Neural crest cell (in vitro differentiated cells): ENCODE measurements at places on chromosomes 3 and 15.
A peak's percentile ranks its signal among the peaks of the same experiment; 100 is the strongest.

DNA sequence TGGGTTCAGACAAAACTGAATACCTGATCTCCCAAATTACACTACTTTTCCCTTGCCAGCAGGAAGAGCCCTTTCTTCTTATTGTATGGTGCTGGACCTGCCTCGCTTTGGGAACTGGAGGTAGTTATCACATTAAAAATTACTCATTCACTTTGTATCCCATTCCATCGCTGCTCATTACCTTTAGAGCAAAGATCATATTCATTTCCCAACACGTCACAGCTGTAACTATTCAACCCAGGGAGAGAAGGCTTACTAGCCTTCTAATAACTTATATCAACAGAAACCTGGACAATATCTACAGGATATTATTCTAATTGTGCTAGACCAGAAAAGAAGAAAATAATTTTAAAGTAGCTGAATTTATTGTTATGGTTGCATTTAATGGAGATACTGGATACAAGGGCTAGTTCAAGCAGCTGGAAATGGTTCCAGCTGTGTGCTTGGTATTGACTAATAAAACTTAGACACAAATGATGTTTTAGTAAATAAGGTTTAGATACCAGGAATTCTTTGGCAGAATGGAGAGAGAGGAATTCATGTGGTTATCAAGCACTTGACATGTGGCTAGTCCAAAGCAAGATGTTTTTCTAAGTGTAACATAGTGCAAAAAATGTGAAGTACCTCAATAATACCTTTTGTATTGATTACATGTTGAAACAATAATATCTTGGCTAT lies 656.3 kb downstream of the ROBO1 start:
- no peak for DNase-seq

- DNase-seq, result no peak
Observed at GRCh38 chr3:118267588-118267987, 767.1 kb downstream of the IGSF11 start.

- DNase-seq, result no peak
Observed at GRCh38 chr3:77186728-77187127, 146.8 kb downstream of the ROBO2 start.

DNA sequence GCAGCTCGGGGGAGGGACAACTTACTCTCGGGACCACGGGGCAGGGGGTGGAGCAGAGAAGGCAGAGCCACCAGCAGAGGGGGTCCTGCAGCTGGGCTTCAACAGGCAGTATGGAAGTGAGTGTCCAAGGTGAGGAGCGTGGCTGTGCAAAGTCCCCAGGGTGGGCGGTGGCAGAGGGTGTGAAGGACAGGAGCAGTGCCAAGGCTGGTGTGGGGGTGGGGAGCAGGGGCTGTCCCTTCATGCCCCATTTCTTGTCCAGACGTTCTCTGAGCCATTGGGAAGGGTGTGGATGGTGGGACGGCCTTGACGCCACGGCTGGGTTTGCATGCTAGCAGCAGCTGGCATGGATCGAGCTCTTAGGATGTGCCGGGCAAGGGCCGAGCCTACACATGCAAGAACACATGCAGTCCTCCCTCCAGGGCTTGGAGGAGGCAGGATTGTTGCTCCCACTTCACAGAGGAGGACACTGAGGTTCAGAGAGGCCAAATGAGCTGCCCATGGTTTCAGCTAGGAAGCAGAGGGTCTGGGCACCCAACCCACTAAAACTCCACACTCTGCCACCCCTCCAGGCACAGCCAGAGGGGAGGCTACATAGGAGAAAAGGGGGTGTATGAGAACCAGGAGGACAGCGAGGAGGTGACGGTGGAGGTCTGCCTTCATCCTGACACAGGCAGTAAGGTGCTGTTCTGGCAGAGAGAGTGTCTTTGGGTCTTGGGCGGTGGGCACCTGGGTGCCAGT lies 93.6 kb downstream of the TBC1D2B start:
- no peak for DNase-seq

GRCh38 chr3:71916747-71917369 lies 131.9 kb upstream of the PROK2 start:
- no peak for DNase-seq

DNA sequence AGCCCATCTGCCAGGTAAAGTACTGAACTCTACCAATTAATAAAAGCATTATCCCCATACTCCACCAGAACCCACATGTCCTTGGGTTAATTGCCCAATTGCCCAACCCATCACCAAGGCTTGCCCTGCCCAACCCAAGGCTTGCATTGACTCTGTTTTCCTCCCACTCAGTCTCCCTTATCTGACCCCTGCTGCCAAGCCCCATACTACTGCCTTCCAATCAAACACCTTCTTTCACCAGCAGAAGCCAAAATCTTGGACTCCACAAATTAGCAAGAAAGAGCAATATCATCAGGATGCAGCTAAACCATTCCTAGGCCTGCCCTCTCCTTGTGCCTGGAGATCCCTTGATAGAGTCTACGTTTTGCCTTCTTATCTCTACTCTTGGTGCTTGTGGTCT lies 602.9 kb downstream of the NTRK3 start:
- no peak for DNase-seq

- peak; percentile 94 for DNase-seq
Observed at GRCh38 chr3:184513276-184514170, 48.1 kb upstream of the EPHB3 start.

GRCh38 chr3:181176601-181177000 lies 187.1 kb upstream of the DNAJC19 start:
- DNase-seq, result peak; percentile 30

DNA sequence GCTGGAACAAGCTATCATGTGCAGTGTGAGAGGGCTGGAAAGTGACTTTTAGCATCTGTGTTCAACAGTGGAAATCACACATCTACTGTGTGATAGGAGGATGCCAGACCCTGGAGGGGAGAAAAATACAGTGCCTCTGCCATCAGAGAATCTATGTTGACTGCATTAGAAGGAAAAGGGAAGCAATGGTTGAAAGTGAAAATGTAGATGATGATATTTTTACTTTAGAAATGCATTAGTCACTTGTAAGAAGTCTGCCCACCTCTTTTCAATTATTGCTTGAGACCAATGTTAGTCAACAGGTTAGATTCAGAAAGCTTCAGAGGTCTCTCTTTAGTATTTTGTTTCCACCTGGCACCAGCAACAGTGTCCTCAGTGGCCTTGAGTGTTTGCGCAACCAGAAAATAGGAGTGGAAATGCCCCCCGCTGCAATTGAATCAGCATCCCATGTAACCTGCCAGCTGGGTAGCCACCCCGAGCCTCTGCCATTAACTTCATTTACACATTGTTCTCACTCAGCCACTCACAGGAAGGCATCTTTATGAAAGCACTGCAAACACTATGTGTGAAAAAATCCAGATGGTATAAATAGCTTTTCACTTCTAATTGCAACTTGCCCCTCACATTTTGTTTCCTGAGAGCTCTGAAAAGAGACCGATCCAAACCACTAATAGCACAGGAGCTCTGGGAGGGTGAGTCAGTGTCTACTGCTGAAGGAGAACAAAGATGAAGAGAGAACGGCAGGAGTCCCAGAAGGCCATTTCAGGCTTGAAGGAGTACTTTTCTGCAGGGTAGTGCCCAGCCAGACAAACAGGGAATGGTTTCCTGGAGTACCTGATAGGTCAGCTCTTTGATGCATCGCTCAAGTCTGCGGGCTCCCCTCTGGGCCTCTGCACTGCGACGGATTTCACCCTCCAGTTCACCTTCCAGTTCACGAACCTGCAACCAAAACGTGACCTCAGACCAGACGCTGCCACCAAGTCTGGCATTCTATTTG lies 92.1 kb downstream of the HHLA2 start:
- no peak for DNase-seq

DNA sequence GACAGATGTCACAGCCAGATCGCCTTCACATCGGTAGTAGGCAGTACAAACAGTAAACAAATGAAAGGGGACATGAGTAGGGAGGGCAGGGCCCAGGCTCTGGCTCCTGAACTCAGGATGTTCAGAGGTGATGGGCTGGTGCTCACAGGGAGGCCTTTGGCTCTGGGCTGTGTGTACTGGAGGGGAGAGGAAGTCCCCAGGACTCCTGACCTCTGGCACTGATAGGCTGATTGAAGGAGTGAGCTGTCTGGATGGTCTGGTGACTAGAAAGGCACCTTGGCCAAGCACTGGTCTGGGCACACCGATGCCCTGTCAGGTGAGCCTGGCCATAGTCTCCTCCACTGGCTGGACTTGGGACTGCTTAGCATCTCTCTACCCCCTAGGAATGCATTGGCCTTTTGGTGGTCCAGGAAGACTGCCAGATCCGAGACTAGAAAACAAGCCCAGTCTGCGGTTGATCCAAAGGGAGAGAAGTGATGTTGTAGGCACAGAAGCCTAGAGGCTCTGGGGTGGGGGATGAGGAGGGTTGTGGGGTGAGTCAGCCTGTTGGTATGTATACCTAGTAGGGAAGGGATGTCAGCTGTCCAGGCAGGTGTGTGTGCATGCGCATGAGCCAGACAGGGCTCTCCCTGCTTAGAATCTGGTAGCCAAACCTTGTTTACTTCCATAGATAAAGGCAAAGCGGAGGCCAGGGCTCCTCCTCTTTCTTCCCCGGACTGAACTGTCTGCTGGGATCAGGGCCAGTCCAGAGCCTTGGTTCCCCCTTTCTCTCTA lies 1.9 kb downstream of the SPINT1 start:
- no peak for DNase-seq

DNA sequence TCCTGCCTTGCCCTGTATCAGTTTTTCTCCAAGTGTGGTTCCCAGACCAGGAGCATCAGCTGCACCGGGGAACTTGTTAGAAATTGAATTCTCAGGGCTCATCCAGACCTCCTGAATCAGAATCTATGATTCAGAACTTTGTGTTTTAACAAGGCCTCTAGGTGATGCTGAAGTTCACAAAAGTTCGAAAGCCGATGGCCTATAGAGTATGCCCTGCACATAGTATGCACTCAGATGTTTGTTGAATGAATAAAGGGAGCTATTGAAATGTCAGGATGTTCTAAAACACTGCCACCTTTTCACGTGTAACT lies 664 bp upstream of the LARP6 start:
- DNase-seq, result no peak

- peak; percentile 73 for DNase-seq
Observed at GRCh38 chr15:67967871-67968431, 86.2 kb upstream of the PIAS1 start.

GRCh38 chr15:63045879-63046278 lies 3.3 kb downstream of the TPM1 start:
- no peak for DNase-seq

- no peak for DNase-seq
Observed at GRCh38 chr3:51802106-51802703, 23.2 kb upstream of the IQCF6 start.

- no peak for DNase-seq
Observed at GRCh38 chr3:146561879-146562278, 17.5 kb upstream of the PLSCR1 start.

- no peak for DNase-seq
Observed at GRCh38 chr3:36318621-36319200, 61.6 kb upstream of the STAC start.

DNA sequence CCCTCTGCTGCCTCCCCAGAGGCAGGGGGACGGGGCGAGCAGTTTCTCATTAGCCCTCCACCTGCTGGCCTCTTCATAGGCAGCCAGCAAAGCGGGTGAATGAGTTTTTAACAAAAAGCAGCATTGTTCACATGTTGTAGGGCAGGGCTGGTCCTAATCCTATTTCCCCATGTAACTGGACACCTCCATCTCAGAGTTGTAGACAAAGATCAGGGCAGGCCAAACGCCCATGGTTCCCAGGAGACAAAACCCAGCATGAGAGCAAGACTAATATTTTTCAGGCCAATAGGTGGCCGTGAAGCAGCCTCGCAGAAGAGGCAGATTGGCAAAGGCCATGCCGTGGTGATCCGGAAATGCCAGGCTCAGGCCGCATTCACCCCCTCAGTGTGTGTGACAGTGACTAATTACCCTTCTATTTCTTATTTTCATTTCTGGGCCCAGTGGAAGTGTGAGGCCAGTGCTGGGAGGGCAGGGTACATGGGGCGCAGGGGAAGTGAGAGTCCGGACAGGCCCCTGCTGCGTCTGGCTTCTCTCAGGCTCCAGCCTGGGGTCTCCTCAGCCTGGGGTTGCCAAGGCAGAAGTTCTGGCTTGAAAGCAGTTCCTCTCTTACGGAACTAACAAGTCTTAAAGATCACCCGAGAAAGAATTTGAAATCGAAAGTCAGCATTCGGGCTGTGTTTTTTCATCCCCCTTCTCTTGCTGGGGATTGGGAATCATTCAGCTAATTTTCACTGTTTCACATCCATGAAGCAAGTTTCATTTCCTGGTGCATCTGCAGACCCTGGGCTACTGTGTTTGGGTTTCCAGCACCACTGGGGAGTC lies 64.8 kb downstream of the BOC start:
- peak; percentile 40 for DNase-seq

DNA sequence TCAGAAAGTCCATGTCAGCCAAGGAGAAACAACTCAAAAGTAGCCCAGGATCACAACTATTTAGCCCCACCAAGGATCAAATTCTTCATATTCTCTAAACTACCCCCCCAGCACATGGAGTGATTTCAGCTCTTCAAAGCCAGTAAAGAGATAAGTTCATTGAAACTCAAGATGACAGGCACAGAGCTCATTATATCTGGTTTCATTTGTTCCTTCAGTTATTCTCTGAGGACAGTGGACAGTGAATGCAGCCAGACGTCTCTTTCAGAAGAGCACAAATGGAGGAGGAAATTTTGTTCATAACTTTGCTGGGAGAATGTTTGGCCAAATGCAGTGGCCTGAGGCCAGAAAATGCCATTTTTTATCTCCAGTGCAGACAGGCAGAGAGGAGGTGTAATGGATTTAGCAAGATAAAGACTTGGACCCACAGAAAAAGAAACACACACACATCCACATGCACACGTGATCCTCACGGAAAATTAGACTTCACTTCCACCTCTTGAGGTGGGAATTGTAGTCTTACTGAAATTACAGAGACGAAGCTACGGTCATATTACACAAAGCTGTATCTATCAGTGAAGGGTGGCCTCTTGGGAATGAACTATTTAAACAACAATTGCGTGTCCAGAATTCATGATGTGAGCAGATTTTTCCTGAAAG lies 64.6 kb downstream of the HES1 start:
- DNase-seq, result no peak

GRCh38 chr3:156948402-156949210 lies 122.5 kb downstream of the LEKR1 start:
- DNase-seq, result no peak

- no peak for DNase-seq
Observed at GRCh38 chr3:83193526-83193925, 1432.1 kb upstream of the GBE1 start.

GRCh38 chr15:29055876-29056275 lies 170.1 kb downstream of the APBA2 start:
- DNase-seq, result no peak

GRCh38 chr3:143241481-143241951 lies 121.9 kb downstream of the CHST2 start:
- no peak for DNase-seq

DNA sequence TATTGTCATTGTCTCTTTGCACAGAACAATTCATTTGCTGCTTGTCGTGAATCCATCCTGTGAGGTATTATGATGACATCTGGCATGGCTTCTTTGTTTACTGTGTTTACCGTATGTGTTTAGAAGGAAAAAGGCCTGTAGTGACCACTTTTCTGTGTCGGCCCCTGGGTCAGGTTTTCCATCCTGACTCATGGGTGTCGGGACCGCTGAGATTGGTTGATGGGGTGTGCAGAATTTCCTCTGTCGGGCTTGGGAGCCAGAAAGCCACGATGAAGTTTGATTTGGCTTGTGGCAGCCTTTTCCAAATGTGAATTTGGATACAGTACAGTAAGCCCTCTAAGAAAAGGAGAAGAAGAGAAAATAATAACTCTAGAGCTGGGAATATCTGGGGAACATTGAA lies 113.5 kb downstream of the FNDC3B start:
- no peak for DNase-seq
